NCI-H2081 (cell line): ENCODE measurements at places on chromosomes 16 and 17.
A peak's percentile ranks its signal among the peaks of the same experiment; 100 is the strongest.

- DNase-seq = no peak
Measured at GRCh38 chr17:56638591-56639051, 45.1 kb downstream of the NOG start.

GRCh38 chr16:76265434-76266045 is 11.7 kb upstream of the CNTNAP4 start:
- DNase-seq = no peak

DNA sequence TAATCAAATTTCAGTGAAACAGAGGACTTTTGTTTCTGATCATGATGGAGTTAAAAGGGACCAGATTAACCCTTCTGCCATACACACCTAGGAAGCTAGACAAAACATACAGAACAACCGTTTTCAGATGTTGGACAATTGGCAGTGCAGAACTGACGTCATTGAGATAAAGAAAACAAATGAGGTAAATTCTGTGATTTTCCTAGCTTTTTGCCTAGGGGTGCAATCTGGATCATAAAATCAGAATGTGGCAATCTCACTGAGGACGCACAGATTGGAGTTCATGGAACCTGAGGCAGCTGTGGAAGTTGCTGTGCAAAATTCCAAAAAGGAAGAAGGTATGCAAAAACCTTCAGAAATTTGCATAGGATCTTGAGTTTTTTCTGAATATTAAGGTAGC is 15.0 kb upstream of the USP32 start:
- DNase-seq = no peak

GRCh38 chr17:82920715-82921114 is 80.9 kb upstream of the ZNF750 start:
- no peak for DNase-seq

- no peak for DNase-seq
Measured at GRCh38 chr16:5944971-5945370, 847.4 kb upstream of the EEF2KMT start.

GRCh38 chr17:82548681-82549303 is 29.3 kb downstream of the FOXK2 start:
- DNase-seq = no peak

GRCh38 chr17:64500862-64501765 is 4.3 kb upstream of the POLG2 start:
- no peak for DNase-seq

DNA sequence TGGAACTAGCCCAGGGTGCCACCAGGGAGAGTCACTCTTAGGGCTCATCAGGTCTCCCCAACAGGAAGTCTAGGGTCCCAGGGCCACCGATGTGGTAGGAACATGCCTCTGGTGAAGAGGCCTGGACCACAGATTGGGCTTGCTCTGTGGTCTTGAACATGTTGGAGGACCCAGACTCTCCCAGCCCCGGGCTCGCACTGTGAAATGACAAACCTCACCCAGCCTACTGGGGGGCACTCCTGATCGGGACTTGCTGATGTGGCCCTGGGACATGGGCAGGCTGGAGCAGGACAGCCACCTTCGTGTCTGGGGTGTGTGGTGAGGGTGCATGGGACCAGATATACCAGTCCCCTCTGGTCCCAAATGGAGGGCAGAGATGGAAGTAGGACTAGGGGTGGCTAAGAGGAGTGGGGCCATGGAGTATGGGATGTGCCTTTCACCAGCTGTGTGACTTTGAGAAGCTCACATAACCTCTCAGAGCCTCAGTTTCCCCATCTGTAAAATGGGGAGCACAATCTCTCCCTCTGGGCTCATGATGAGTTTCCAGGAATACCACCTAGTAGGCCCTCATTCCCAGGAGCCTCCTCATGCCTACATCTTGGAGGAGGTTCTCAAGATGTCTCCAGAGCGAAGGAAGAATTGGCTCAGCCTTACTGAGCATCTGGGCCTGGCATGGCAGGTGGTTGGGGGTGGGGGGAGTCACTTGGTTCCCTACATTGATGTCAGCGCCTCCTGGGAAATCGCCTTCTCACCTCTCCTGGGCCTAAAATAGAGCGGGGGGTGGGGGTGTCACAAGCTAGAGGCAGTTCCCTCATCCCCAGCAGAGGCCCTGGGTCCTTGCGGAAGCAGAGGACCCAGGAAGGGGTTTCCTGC is 1.5 kb upstream of the ADAM11 start:
- no peak for DNase-seq

DNA sequence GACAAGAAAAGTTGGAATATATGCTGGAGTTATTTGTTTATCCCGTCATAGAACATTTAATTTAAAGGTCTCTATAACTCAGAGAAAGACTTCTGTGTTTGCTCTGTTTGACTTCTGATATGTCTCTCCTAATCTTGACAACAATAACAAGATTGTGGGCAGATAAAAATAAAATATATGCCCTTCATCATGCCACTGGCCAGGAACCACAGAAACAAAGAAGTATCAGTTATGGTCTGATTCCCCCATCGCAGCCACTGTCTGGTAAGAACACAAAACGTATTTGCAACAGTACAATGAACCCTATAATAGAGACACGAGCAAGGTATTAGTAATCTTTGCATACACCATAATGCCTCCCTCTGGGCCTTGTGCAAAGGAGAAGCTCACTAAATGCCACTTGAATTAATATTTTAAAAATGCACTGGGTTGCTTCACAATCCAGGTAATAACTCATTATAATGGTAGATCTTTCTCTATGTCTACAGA is 1498.3 kb downstream of the CDH11 start:
- DNase-seq = no peak

GRCh38 chr16:83887564-83887963 is 11.4 kb upstream of the MLYCD start:
- DNase-seq = no peak

GRCh38 chr17:28500712-28501379 is 5.3 kb upstream of the FOXN1 start:
- DNase-seq = no peak

- DNase-seq = no peak
Measured at GRCh38 chr17:67027031-67027628, 17.2 kb upstream of the CACNG1 start.

- DNase-seq = no peak
Measured at GRCh38 chr17:45983614-45984310, 15.3 kb upstream of the STH start.

GRCh38 chr17:64005734-64006167 is 7.6 kb downstream of the PRR29 start:
- DNase-seq = peak; percentile 83

DNA sequence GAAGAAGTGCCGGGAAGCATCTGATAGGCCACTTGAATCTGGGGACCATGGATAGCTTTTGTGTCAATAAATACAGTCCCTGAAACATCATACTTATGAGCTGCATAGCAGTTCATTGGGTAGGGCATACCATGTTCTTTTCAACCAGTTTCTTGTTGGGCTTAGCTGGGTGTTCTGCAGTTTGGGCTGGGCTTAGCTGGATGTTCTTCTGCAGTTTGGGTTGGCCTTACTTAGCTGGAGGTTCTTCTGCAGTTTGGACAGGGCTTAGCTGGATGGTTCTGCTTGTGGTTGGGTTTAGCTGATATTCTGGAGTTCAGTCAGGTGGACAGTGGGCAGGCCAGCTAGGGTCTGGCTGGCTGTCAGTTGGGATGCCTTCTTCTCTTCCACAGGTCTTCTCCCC is 52.1 kb downstream of the LCMT1 start:
- no peak for DNase-seq

DNA sequence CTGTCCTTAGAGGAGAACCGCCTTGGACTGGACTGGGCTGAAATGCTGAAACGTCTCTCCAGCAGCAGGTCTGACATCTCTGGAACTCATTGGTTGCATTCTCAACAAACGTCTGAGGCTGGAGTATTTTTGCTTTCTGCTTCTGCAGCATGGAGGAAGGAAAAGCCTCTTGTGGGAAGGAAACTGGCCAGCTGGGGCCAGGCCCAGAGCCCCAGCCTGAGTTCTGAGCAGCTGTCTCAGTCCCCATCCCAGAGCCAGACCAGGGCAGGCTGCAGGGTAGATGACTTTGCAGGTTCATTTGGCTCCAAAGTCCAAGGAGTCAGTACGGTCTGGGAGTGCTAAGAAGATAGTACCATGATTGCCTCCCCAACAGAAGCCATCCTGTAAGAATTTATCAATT is 18.3 kb downstream of the TEKT3 start:
- no peak for DNase-seq

GRCh38 chr17:62653002-62653825 is 25.7 kb downstream of the MRC2 start:
- peak; percentile 87 for DNase-seq

DNA sequence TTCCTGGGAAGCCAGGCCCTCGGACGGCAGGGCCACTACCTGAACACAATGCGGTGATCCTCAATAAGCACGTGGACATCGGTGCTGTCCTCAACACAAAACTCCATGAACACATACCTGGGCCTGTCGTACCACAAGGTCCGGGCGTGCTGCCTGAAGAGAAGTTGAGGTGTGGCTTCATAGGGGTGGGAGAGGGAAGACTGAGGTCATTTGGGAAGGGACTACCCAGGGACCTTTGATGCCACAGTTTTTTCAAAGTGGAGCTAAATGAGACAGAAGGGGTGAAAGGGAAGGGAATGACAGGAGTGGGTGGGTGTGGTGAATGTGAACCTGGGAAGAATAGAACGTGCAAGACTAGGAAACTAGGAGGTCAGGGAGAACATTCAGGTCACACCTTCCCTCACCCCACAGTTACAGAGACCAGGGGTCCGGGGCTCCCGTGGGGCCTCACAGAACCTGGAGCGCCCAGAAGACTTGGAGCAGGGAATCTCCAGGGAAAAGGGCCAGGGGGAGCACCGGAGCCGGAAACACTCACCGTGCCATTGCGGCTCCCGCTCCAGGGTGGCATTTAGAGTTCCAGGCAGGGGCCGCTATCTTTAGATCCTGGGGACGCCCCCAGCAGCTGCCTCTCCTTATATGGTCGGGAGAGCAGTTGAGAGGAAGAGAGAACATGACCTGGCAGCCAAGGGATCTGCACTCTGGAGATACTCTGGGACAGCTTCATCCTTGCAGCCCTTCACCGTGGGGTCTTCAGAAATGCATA is at the start of gene PTGES3L:
TSS of gene PTGES3L (minus strand) at position 570 of the 763 bp plus-strand sequence. CDS start at position 543, 27 bp downstream.
- peak; percentile 83 for DNase-seq

GRCh38 chr16:52165961-52166360 is 381.0 kb downstream of the TOX3 start:
- DNase-seq = no peak

DNA sequence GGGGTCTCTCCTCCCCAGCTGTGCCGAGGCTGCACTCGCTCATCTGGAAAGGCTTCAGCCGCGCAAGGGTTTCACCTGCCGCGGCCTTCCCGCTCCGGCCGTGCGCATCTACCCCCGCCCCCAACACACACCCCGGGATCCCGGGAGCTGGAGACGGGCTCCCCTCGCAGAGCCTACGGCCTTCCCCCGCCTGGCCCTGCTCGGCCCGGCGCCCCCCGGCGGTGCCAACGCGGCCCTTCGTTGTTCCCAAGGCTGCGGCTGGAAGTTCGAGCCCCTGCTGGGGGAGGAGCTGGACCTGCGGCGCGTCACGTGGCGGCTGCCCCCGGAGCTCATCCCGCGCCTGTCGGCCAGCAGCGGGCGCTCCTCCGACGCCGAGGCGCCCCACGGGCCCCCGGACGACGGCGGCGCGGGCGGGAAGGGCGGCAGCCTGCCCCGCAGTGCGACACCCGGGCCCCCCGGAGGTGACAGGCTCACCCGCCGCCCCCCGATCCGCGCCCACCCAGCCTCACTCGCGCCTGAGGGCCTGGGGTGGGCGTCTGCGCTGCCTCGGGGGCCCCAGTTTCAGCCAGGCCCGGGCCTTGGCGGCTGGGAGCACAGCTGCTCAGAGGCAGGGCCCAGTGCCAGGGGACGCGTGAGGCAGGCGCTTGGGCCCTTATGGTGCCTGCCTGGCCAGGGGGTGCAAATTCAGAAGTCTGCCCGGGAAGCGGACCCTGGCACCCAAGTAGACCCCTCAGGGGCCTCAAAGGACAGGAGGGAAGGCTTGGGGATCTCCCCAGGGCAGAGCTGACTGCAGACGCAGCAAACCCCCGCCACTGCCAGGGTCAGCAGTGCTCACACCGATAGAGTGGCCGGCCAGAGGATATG is 11.2 kb downstream of the GALK1 start:
- peak; percentile 78 for DNase-seq

- DNase-seq = no peak
Measured at GRCh38 chr16:4745274-4745569, 10.9 kb downstream of the DNAAF8 start.

GRCh38 chr17:62692721-62693431 is 65.4 kb downstream of the MRC2 start:
- no peak for DNase-seq

DNA sequence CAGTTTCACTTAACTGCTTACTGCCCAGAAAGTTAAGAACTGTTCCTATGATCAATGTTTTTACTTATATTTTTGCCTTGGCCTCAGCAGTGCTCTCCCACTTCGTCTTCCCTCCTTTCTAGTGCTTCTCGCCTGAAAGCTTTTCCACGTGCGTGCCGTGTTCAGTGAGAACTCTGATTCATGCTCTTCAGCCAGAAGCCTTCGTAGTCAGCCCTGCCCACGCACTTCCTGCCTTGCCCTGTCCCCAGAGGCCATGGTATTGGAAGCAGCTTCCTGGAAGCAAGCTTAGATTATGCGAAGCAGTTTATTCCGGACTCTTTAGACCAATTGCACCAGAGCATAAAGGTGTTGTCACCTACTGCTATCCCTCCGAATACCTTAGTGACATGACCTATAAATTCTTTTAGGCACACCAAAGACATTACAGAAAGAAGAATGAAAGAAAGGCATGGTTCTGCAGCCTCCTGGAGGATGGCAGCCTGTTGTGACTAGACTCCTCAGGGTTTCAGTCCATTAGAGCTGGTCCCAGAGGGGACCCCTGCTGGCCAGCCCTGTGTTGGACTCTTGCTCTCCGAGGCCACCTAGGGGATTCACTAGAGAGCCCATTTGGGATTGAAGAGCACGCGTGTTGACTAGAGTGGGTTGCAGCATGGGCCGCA is 105.2 kb downstream of the RPTOR start:
- no peak for DNase-seq

DNA sequence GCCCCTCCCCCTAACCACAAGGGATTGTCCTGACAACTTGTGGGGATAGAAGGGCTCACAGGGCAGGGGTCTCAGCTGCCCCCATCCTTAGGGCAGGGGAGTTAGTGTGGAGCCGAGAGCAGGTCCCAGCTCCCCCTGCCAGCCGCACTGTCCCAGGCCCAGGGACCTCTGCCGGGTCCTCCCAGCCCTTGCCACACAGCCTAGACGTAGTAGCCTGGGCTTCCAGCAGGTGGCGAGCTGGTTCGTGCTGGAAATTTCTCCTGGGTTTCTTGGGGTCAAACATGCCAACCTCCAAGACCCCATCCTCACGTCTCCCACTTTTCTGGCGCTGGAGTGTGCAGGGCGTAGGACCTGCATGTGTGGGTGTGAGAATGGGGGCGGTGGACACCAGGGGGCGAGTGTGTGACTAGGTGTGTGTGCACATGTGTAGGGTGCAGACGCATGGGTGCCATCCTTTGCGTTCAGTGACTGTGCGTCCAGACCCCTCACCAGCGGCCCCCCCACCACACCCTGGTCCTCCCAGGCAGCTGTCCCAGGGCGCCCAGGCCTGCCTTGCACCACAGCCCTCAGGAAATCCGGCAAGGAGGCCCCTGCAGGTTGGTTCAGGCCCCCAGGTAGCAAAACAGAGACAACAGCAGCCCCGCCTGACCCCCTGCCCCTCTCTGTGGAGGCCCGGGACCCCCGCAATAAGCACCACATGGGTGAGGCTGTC is 29.5 kb downstream of the SBK1 start:
- DNase-seq = no peak

GRCh38 chr17:22203208-22203715 is 510.9 kb downstream of the KCNJ18 start:
- no peak for DNase-seq
